Upper lobe of left lung (tissue), 6 donors: ENCODE measurements at places on chromosomes 2 and 18. TPM values are rescaled to one million over a fixed set of nuclear protein-coding genes. Genes with fewer than 3 reads are reported as not detected.

The SOX11 gene
- total RNA-seq, result 0.13 TPM

The TRIM43 gene
- total RNA-seq, result not detected

DNA sequence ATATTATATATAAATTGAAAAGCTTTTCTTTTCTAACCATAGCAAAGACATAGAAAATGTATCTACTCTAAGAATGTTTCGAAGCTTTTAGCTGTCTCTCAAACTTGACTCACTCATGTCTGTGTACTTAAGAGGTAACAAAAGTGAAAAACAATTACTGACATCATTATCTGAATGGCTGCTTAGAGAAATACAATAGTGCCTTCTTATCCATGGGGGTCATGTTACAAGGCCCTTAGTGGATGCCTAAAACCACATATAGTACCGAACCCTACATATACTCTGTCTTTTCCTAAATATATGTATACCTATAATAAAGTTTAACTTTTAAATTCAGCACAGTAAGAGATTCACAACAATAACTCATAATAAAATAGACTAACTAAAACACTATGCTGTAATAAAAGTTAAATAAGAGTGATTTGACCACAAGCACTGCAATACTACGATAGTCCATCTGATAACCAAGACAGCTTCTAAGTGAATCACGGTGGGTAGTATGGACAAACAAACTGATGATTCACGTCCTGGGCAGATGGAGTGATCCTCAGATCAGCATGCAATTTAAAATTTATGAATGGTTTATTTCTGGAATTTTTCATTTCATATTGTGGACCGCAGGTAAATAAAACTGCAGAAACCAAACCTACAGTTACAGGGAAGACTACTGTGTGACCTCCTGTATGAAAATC, 246.2 kb downstream of the XIRP2 start:
- no peak for DNase-seq

DNA sequence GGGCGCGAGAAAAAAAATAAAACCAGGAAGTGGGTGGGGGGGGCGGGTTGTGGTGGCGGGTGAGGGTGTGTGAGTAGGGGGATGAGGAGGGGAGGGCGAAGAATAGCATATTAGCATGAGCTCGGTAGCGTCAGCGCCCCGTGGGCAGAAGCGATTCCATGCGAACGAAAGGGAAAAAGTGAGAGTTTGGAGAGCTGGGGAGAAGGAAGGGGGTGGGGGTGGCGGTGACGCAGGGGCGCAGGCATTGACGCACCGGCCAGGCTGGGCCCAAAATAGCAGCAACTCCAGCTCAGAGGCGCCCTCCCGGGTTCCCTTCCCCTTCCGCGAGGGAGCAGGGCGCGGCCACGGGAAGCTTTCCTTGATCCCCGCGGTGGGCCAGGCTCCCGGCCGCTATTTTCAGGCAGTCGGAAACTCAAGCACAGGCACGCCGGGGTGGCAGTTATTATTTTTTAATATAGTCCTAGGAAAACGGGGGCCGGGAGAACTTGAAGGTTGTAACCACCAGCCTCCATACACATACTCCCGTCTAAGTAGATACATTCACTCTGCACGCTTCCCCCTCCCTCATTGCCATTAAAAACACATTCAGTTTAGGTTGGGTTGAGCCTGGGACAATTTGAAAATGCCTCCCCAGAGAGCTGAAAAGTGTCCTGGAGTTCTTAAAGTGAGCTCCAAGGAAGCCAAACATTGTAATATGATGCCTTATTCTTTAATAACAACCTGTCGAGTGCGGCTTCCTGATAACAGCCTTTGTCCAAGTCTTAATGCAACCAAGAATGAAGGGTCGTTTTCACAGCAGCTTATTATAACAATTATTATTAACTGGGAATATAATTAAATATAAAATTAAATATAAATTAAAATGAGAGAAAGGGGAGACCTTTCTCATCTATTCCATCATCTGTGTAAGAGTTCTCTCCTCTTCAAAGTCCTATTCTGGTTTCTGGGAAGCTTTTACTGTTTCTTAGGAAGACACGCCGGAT, 2.3 kb upstream of the NR4A2 start:
- DNase-seq, result peak; percentile 95

DNA sequence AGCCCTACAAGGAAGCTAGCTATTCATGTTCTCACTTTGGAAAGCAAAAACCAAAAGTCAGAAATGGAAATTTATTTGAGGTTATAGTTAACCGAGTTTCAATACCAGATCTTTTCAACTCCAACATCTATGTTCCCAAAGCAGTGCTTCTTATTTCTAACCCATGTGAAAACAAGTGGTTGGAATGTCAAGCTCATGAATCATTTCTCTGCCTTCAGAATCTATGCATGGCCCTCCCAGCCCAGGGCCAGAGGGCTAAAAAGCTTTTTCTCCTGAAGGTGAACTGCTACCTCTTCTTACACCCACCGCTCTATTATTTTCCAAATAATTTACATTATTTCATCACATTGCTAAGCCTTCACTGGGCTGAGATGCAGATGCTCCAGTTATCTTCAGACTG, 158.4 kb downstream of the SP3 start:
- DNase-seq, result no peak

DNA sequence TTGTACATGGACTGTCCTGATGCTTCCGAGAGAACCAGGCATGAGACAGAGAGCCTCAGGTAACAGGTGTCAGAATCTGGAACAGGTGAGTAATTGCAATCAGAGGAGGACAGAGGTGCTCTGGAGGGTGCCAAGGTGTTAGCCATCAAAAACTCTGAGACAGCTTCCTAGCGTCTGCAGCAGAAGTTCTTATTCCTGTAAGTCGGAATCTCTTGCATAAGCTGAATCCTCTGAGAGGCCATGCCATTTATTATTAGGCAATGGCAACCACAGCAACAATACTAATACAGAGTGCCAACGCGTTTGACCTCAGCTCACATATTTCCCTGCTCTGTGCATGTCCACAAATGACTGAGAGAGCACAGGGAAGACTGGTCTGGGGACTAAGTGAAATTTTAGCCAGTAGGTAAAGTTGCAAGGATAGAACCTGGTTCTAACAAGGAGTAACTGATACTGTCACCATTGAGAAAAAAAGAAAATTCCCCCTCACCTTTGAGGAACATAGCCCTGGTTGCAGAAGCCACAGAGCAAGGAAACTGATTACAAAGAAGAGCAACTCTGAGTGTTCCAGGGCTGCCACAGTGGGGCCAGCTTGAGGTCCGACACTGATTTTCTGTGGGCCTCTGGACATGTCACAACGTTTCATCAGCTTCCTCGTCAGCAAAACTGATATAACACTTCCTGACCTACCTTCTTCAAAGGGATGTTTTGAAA, 55.1 kb upstream of the ACSL3 start:
- no peak for DNase-seq

The LCLAT1 gene
- 20.0 TPM for total RNA-seq

DNA sequence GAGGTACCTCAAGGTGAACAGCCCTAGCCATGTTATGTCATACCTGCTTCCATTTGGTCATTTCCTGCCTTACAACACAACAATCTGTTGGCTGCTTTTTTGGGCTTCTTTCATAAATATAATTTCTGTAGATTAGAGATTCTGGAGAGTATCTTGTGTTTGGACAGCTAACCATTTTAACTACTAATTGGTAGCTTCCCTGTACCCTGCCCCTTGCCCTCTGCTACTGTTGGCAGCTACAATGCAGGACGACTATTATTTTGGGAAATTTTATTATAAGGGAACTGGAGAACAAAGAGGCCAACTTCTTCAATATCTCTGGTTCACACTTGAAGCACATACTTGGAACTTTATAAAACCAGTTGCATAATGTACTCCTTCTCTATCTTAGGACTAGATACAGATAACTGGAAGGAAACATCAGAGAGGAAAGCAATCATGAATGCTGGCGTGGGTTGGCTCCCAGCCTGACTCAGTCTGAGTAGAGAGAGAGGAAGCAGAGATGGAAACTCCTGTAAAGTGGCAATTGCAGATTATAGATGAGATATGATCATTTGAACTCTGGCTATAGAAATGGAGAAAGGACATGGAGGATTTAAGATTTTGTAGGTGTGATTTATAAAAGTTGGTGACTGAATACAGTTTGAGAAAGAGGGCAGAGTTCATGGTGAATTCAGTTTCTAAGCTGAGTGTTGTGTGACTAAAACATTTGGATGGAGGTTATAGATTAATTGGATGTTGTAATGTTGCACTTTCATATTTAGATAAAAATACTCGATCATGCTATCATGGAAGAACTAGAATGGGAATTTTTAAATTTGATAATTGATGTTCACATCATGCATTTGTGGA, 74.5 kb downstream of the MDH1 start:
- DNase-seq, result no peak

The NAT8 gene
- total RNA-seq, result not detected

- no peak for DNase-seq
Observed at GRCh38 chr2:118669654-118670053, 177.8 kb downstream of the EN1 start.

GRCh38 chr2:190458352-190459107, 50.4 kb downstream of the MFSD6 start:
- DNase-seq, result no peak

The DES gene
- total RNA-seq, result 54.5 TPM

DNA sequence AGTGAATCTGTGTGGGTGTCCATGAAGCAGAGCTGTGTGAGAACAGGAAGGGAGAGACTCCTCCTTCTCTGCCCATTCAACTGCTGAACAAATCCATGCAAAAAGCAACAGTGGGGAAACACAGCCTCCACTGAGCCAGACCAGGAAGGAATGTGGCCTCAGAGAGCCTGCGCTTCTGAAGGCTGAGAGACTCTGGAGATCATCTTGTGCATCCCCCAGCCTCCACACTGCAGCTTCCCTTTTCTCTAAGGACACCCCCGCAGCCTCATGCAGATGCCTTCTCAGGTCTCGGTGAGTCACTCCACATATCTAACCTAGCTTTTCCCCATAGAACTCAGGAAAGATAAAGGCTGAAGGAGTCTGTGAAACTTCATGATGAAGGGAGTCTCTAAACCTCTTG, 402.9 kb downstream of the TNS1 start:
- no peak for DNase-seq

- DNase-seq, result no peak
Observed at GRCh38 chr2:8606226-8606625, 75.6 kb upstream of the ID2 start.

DNA sequence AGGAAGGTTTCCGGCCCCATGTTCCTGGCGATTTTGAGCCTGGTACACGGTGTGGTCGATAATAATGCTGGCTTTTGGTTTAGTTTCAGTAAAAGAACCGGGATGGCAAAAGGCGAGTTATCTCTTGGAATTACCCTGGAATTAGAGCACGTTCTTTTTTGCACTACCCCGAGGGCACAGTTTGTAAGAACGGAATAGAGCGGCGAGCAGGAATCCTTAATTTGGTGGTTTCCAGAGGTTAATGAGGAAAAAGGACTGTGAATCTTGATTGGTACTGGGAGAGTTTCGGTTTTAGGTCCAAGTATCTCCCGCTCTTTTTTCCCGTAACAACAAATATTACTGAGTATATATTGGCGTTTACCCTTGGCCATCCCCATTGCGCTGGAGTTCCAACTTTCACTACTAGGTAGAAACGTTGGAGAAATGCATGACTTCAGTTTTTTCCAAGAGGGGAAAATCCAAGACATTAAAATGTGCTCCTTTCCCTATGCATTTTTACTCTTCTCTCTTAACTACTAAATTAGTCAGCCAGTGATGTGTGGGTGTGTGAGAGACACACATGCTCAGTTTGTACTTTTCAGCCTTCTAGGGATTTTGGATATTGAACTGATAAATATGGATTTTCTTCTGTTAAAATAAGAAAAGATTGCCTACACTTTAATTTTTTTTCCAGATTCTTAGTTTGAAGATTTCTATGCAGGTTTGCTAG, 160.8 kb downstream of the AGPS start:
- no peak for DNase-seq

DNA sequence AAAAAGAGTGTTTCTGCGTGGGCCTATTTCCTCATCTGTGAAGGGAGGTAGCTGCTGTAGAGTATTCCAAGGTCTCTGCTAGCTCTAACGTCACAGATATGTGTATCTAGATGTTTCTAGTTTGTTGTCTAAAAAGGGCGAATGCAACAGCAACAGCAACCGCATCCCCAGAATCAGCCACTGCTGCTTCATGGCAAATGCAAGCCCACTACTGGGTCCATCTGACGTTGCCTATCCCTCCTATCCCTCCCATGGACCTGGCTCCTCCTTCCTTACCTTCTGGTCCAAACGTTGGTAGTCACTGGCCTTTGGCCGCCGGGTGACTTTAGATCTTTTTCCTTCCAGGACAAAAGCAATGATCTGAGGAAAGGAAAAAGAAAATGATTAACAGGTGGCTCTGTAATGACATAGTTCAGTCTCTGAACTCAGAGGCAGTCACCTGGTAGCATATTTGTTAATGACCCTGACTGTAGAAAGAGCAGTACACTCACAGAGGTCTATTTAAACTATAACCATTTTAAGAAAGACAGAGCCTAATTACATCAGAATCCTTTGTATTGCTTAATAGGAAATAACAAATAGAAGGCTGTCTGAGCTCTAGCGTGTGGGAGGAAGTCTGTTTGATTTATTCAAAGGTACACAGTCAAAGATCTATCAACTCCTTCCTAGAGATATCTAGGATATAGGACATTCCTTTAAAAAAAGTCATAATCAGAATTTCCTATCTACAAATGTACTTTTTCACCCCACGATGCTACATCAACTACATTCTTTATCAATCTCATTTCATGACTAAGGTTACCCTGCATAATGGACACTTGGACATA, 2.9 kb downstream of the TGOLN2 start:
- DNase-seq, result no peak

DNA sequence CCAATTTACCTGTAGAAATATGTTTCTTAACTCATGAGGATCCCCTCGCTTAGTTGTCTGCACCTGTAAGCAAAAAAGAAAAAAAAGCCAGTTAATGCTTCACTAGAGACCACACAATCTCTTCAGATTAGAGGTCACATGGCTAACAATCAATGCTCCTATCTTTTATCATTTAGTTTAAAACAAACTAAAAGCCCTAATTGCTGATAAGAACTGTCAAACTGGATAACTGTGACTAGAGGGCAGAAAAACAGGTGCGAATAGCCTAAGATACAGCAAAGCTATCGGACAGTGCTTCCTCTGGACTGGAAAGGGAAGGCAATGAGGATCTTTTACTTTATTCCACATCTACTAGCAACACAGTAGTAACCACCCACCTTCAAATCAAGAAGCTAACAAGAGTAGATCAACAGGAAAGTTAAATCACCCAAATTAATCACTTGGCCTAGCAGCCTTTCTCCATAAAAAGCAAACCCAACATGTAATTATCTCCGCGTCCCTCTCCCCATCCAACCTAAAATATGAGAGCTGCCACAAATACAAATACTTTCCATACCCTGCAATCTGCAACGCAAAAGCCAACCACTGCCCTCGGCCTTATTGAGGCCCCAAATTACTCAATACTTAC, 734 bp downstream of the SLC25A12 start:
- no peak for DNase-seq

The LOXHD1 gene
- total RNA-seq, result 2.1 TPM
